ENCODE measurements at places on chromosomes 5 and 9.

DNA sequence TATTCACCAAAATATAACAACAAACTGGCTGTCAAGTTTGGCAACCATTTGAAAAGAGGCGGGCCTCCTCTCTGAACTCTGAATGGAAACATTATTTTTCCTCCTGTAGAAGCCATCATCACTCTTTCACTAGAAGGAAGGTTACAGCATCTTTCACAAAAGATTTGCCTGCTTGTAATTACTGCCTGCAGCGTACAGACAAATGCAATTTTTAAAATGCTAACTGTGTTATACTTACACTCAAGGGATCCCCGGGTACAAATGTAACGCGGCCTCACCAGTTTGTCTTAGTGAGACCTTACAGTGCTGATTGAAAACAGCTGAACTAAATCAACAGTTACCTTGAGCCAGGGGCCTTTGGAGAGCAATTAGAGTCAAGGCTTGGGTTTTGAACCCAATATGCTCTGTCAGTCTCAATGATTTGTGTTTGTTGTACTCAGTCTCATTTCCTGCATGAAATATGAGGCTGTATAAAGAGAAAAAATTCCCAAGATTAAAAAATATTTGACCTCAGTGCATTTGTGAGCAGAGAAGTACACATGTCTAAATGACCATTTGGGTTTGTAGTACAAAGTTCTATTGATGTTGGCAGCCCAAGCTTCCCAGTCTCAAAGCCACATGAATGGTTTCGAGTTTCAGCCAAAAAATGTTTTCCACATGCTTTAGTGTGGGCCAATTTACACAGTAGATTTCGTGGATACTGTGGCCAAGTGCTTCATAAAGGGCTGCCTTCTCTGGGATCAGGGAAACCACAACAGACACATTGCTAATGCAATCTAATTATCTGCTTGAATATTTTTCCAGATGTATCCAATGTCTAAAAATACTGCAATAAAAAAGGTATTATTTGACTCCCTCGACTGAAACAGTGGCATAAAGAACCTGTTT, 500.0 kb downstream of the SPATA31D1 start:
- DNase-seq, result peak; percentile 61

DNA sequence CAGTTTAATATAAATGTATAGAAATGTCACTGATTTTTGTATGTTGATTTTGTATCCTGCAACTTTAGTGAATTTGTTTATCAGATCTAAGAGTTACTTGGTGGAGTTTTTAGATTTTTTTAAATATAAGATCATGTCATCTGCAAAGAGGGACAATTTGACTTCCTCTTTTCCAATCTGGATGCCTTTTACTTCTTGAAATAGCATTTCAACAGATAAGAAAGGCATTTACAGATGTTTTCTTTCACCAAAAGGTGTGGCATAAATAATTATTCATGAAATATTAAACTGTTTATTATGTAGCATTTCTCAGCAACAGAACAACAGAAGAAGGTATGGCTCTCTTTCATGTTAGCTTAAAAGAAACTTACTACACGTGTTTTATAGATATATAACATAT, 34.9 kb upstream of the NIPBL start:
- no peak for DNase-seq

DNA sequence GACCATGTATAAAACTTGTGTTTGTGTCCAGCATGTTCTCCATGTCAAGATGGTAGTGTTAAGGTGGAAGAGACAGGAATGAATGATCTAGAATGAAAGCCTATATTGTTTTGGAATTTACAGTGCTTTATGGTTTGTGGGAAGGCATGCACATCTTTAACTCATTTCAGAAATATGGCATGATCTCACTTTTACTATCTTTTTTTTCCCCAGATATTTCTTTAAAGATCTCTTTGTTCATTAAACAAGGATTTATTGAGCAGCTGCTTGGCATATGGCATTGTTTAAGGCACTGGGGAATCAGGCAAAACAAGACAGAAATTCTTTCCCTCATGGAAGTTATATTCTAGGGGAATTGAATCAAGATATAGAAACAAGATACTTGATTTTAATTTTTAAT, 51.7 kb downstream of the SLC12A2 start:
- DNase-seq, result no peak

DNA sequence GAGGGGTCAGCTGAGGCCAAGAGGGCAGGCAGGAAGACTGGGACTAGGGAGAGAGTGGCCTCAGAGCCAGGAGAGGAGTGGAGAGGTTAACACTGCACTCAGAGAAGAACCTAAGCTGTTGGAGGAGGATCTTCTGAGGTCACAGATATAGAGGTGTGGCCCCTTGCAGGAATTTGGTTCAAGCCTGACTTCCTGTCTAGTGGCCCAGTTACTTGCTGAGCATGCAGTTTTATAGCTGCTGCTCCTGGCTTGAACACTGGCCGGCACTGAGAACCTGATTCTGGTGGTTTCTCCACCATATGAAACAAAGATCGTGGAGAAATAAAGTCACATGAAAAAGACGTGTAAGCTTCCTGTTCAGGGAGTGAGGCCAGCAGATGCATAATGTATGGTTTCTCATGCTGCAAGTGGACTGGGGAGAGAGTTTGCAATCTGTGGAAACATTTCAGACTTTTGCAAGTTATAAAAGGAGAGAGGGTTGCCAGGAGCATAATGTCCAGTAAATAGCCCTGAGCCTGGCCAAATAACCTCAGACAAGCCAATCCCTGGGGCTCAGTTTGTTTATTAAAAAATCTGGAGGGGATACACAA, 82.6 kb downstream of the GALNT10 start:
- no peak for DNase-seq

DNA sequence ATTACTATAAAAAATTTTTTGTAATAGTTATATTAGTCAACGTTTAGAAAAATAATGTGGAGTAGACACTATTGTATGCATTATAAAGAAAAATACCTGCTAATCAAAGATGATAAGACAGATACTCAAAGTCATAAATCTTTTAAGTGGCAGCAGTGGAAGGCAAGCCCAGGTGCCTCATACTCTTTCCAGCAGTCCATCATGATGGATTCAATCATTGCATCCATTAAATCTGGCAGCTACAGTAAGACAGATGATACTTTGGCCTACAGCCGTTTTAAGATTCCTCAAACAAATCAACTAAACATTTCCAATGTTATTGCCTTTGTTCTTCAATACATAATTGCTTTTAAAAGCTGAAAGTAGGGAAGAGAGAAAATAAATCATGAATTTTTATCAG, 1392.9 kb upstream of the NUDT12 start:
- peak; percentile 10 for DNase-seq

DNA sequence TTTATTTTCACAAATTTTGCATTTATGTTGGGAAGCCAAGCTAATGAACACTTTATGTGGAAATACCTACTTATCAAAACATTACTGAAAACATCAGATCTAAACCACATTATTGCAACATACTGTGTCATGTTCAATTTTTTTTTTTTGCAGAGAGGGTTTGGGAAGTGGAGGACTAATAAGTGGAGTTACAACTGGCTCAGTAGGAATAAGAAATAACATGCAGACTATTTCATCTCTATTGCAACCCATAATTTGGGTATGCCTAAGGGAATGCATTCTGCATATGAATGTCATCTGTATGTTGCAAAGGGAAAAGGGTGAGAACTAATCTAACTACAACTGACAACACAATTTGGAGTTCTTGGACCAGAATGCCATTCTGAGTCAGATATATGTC, 41.8 kb downstream of the APC start:
- DNase-seq, result no peak

- no peak for DNase-seq
Measured at GRCh38 chr5:120055858-120056257, 408.2 kb upstream of the PRR16 start.

DNA sequence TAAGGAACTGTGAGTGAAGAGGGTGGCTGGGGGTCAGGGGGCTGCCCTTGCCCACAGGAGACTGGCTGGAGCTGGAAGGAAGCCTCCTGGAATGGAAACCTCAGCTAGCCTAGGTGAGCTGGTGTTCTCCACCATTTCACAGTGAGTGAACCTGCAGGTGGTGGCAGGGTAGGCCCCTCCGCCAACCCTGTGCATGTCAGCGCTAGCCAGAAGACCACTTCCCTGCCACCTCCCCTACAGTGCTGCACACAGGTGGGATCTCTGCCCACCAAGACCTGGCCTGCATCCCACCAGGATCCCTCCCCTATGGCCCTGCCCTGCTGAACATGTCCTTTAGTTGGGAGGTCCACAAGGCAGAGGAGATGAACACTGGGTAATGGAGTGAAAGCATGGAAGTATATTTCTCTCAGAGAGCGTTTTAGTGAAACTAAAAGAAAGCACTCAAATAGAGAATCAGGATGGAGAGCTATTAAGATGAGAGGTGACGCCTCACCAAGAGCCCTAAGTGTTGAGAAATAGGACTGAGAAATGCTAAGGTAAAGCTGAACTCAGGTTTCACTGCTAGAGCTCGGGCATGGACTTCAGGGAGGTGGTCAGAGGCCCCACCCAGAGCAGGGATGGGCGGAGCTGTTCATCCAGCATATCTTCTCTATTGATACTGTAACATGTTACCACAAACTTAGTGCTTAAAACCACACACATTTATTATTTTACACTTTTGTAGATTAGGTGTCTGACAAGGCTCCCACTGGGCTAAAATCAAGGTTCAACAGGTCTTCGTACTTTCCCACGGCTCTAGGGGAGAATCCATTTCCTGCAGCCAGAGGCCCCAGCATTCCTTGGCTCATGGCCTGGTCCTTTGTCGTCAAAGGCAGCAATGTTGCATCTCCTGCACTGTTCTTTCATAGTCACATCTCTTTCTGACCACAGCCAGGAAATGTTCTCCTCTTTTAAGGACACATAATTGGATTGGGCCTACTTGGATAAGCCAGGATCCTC, 83.2 kb downstream of the DIRAS2 start:
- DNase-seq, result no peak

DNA sequence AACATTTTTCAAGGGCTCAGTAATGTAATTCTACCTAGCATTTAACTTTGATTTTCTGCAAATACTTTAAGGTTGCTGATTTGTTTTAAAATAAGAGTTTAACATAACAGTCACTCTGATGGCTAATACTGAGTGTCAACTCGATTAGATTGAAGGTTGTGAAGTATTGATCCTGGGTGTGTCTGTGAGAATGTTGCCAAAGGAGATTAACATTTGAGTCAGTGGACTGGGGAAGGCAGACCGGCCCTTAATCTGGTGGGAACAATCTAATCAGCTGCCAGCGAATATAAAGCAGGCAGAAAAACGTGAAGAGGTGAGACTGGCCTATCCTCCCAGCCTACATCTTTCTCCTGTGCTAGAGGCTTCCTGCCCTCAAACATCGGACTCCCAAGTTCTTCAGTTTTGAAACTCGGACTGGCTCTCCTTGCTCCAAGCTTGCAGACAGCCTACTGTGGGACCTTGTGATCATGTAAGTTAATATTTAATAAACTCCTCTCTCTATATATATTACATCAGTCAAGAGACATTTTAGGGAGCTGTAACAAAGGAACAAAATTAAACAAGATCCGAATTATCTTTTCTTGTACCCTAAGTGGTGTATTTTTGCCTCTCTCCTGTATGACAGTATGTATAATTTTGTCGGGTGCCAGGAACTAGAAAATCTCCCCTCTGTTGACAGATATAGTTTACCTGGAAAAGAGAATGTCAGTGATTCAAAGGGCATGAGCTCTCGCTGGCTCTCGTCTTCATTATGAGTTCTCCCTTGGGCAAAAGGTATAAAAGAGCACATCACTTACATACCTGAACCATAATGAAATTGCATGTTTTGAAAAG, 576.1 kb downstream of the LRRC70 start:
- no peak for DNase-seq

DNA sequence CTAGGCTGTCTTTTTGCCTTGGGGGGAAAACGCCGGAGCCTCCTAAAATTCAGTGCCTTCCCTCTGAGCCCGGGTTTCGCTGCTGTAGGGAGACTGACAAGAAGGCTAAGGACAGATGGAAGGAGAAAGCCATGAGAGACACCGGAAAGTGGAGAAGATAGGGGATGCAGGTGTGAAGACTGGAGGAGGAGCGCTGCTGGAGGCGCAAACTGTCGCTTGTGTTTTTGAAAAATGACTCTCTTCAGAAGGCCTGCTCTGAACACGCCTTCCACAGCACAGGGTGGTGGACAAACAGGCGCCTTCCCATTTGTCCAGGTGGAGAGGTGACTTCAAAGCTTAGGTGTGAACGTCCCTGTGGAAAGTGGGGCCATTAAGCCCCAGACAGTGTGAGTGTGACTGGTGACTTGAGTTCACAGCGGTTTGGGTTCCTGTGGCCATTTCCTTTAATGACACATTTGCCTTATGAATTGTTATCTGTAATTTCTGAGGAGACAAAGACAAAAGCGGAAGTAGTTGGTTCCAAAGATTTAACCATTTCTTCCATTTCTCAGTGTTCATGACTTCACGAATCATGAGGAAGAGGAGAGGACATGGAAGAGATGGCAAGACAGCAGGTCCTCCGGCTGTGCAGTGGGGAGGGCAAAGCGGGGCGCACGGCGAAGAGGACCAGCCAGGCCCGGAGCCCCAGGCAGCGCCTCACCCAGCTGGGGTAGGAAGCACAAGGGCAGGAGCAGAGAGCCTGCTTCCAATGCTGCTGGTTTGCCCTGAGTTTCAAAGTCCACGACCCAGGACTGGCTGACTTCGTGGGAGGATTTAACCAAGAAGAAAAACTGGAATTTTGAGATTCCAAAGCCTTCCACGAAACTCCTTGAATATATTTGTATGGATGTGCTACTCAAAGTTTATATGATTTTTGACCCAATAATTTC, 27.8 kb upstream of the SEMA4D start:
- DNase-seq, result no peak

DNA sequence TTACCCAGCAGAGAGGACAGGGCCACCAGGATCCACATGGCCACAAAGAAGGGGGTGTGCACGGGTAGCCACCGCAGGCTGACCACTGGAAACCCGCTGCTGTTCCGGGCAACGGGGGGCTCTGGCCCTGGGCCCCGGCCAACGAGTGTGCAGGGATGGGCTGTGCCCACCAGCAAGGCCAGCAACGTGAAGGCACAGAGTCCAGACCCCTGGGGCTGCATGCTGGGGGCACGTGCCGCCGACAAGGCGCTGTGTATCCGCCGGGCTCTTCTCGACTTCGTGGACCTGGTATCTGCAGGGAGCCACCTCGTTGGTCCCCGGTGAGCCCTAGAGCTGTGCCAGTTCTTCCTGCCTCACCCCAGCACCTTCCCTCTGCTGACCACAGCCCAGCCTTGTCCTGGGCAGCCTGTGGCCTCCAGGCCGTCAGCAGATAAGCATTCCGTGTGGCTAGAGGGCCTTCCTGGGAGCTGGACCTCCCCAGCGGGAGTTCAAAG, 42.2 kb upstream of the CEP72 start:
- no peak for DNase-seq

Data from NCI-H446 treated with DMSO at 0.1 percent for 48 hours (cell line).